ENCODE measurements at places on chromosomes 11 and 22.

- DNase-seq = no peak
These were observed 105.3 kb upstream of the E2F8 start for GRCh38 chr11:19345848-19346681.

DNA sequence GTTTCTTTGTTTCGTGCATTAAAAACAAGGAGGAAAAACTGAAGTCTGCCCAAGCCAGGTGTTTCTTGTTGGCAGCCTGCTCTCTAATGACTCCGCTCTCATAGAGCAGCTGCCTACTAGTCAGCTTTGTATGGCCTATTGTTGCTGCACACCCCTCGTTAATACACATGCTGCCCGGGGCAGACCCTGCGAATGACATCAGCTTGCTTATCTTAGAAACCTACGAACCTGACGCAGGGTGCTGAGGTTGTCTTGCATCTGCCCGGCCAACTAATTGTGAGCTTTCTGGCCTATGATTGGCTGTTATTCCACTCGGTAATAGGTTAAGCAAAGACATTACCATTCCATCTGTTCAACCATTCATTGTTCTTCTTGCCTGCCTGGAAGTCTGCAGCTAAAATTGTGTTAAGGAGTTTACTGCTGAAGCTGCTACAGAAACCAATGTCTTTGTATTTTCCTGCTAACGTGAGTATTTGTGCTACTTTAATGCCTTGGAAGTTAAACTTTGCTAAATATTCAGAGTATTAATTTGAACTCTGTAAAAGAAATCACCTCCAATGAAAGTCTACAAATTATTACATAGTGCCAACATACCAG is 37.5 kb downstream of the ZC3H12C start:
- no peak for DNase-seq

GRCh38 chr11:11262171-11262920 is 90.7 kb downstream of the CSNK2A3 start:
- DNase-seq = no peak

GRCh38 chr11:60719391-60719790 is 5.1 kb upstream of the MS4A18 start:
- no peak for DNase-seq

- no peak for DNase-seq
These were observed 810.0 kb downstream of the TBC1D22A start for GRCh38 chr22:47572443-47572842.

GRCh38 chr11:125070699-125071254 is 7.7 kb downstream of the SLC37A2 start:
- DNase-seq = no peak

DNA sequence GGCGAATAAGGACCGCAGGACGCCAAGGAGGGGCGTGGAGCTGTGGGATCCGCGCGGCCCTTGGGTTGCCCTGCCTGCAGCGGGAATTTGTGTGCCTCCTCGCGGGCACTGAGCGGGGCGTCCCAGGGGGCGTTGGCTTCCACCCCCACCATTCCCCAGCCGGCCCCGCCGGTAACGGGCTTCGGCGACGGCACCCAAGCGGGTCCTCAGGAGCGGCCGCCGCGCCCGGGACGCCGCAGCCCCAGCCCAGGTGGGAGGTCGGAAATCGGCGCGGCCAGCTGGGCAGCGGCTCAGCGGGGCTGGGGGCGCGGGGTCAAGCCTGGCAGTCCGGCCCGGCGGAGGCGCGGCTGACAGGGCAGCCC is 320 bp downstream of the CLTCL1 start:
- peak; percentile 18 for DNase-seq
